ENCODE measurements at places on chromosomes 4 and X.

GRCh38 chr4:74168841-74169240 lies 10.9 kb downstream of the MTHFD2L start:
- DNase-seq, result no peak

DNA sequence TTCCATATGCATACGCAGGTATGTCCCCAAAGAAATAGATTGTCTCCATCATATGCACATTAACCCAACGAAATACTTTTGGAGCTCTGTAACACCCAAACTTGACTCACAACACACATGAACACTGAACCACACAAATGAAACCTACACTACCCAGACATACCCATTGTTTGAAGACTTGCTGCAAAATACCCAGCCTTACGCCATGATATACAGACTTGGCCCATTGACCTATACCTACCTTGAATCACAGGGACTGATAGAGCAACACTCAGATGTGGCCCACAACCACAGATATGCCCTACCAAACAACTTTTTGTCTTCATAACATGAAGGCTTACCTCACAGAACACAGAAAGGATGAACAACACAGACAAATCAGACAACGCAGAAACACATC lies 15.9 kb downstream of the LINC00632 start:
- no peak for DNase-seq

- peak; percentile 2 for DNase-seq
These were observed 144.9 kb downstream of the PJA1 start for GRCh38 chrX:69020316-69020715.

- DNase-seq, result no peak
These were observed 172.5 kb downstream of the CAMK2D start for GRCh38 chr4:113588895-113589668.

- no peak for DNase-seq
These were observed 173.0 kb upstream of the PCDH18 start for GRCh38 chr4:137705171-137705783.

DNA sequence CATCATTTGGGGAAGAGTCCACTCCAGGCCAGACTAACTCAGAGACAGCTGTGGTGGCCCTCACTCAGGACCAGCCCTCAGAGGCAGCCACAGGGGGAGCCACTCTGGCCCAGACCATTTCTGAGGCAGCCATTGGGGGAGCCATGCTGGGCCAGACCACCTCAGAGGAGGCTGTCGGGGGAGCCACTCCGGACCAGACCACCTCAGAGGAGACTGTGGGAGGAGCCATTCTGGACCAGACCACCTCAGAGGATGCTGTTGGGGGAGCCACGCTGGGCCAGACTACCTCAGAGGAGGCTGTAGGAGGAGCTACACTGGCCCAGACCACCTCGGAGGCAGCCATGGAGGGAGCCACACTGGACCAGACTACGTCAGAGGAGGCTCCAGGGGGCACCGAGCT lies 3.3 kb upstream of the ERAS start:
- no peak for DNase-seq

DNA sequence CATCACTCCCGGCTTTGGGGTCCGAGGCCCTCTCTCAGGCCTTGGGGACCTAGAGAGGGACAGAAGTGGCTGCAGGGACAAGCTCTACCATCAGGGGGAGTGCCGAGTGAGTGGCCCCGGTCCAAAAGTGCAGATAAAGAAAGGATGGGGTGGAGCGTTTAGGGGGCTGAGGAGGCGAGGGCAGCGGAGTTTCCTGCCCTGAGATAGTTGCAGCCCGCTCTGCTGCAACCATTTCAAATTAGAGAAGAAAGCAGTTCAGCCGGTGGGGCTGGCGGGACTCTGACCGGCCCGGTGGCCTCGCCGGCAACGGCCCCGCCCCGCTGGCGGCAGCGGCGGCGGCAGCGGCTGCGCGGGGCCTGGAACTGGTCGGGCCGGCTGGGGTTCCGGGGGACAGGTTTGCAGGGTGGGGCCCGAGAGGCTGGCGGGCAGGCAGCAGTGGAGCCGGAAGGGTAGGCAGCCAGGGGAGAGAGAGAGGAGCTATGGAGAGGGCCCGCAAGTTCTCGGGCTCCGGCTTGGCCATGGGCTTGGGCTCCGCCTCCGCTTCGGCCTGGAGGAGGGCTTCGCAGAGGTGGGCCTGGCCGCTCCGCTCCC lies 7.6 kb downstream of the DLG3 start:
- peak; percentile 75 for DNase-seq

GRCh38 chr4:150391052-150391451 lies 190.9 kb upstream of the MAB21L2 start:
- no peak for DNase-seq

GRCh38 chr4:86334020-86334750 lies 25.7 kb downstream of the MAPK10 start:
- DNase-seq, result no peak

GRCh38 chr4:77332696-77333270 lies 175.8 kb downstream of the CCNG2 start:
- no peak for DNase-seq

GRCh38 chr4:184255361-184255760 lies 37.7 kb upstream of the ENPP6 start:
- no peak for DNase-seq

GRCh38 chr4:184345573-184345922 lies 127.9 kb upstream of the ENPP6 start:
- no peak for DNase-seq

- no peak for DNase-seq
These were observed 2.2 kb upstream of the PCDH18 start for GRCh38 chr4:137534516-137534915.

- DNase-seq, result no peak
These were observed 47.0 kb downstream of the ANXA10 start for GRCh38 chr4:168139336-168139735.

GRCh38 chrX:22392133-22392948 lies 119.6 kb downstream of the CBLL2 start:
- no peak for DNase-seq
